ENCODE measurements at places on chromosomes 6 and 20.
A peak's percentile ranks its signal among the peaks of the same experiment; 100 is the strongest.

DNA sequence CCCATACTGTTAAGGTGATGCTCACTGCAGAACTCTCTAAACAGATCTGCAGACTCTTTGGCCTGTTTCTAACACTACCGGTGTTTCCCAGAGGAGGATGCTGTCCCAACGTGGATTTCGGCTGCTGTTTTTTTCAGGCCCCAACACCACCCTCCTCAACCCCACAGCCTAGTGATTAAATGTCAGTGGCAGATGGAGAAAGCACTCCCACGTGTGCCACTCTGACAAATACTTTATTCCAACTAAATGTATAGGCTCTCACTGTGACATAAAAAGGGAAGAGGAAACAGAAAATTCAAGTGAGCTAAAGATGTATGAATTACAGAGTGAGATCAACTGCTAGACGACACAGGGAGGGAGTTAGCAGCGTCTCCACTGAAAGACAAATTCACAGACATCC lies 3.6 kb downstream of the TBC1D20 start:
- H3K27me3 ChIP-seq: no peaks in the 10 kb centered on the region
- no peak overlapping the region for H3K4me3 ChIP-seq
- H3K36me3 ChIP-seq: no peaks in the 10 kb centered on the region
- no peak overlapping the region for H3K27ac ChIP-seq

DNA sequence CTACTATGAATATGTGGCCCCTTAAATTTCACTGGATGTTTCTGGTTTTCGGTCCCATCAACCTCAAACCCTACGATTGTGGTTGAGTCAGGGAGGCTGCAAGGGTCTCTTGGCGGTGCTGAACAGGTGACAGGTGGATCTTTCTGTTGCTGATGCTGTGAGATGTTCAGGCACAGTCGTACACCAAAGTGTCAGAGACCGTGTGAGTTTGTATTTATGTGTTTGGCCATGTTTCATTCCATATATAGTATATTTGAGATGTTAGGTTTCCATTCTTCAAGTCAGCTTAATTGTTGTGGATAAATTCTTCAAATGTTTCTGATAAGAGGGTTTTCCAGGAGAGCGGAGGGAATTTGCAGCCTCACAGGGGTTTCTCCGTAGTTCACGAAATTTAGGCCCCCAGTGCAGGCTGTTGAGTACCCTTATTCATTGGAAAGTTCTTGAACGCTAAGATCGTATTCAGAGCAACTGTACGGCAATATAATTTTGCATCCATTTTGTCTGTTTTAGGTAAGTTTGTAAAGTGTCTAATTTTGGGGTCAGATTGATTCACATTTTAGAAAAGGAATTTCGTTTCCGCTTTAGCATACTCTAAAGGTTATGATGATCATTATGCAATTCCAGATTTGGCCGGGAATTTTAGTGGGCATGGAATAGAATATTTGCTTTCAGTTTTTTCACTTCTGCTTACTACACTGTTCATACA lies 1.2 kb downstream of the TAB2 start:
- peak overlapping the region; percentile 77 for H3K4me3 ChIP-seq
- peaks cover 7% of the 10 kb centered on the region for H3K4me1 ChIP-seq
- H3K27ac ChIP-seq: peak overlapping the region; percentile 66
- H3K36me3 ChIP-seq: no peaks in the 10 kb centered on the region
- DNase-seq: no peak
- H3K27me3 ChIP-seq: no peaks in the 10 kb centered on the region

GRCh38 chr6:28224131-28225055 lies 682 bp upstream of the ZSCAN9 start:
- DNase-seq: no peak
- no peaks in the 10 kb centered on the region for H3K27me3 ChIP-seq
- peak overlapping the region; percentile 89 for H3K4me3 ChIP-seq
- H3K27ac ChIP-seq: peak overlapping the region; percentile 73

GRCh38 chr6:123030282-123030681 lies 34.2 kb downstream of the CLVS2 start:
- no peaks in the 10 kb centered on the region for H3K36me3 ChIP-seq
- no peaks in the 10 kb centered on the region for H3K27me3 ChIP-seq
- no peak for DNase-seq
- no peak overlapping the region for H3K4me3 ChIP-seq
- H3K27ac ChIP-seq: no peak overlapping the region

DNA sequence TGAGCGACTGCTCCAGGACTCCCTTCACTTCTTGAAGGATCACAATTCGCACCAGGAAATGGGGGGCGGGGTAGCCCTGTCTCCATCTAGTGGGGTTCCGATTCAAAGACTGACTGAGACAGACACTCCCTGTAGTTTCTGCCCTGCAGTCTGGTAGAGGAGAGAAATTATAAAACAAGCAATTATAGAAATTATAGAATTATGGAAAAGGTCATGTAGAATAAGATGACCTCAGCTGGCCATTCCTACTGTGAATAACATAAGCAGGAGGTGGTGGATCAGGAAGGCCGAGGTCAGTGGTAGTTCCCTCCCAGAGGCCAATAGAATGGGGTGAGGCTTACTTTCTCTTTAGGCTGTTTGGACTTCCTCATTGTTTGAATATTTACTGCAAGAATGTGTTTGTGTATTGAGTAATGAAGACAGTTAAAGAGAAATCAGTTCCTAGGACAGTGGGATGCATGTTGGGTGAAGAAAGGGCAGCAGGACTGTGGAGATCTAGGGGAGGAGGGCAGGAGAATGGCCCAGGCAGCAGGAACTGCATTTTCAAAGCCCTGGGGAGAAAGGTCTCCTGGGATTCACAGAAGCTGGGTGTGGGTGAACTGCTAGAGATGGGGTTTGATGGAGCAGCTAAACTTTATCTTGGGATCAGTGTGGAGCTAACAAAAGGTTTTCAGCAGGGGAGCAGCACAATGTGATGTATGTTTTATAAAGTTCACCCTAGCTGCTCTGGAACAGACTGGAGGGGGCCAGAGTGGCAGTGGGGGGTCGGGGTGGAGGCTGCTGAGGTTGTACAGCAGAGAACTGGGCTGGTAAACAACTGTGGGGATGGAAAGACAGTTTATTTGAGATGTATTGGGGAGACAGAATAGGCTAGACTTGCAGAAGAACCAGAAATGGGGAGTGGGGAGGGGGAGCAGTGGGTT lies 2.1 kb downstream of the ZNF341 start:
- peaks cover 7% of the 10 kb centered on the region for H3K4me1 ChIP-seq
- H3K27ac ChIP-seq: peak overlapping the region; percentile 77
- DNase-seq: peak; percentile 37
- no peaks in the 10 kb centered on the region for H3K36me3 ChIP-seq
- H3K27me3 ChIP-seq: no peaks in the 10 kb centered on the region
- peak overlapping the region; percentile 82 for H3K4me3 ChIP-seq

DNA sequence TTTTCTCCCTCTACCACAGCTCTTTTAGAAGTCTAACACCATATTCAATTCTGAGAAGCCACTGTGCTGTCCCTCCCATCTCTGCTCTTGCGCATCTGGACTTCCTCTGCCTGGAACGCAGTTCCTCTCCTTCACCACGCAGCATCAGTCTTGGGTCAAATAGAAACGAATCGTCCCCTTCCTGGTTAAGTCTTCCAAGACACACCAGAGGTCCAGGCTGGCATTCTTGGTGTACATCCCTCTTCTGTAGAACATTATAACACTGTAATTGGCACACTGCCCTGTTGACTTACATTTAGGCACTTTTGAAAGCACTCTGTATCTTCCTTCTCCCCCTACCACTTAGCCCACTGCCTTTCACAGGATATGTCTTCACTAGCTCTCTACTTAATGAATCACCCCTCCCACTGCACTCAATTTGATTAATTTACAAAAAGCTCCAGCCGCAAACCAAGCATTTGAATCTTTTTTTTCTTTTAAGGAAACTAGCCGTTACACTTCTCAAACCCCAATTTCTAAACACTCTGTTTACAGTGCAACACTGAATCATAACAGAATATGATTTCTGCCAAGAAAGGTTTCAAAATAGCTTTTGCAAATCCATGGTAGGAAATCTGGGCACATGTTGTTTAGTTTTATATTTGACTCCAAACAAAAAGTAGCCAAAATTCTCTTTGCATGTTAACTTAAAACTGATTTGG lies 140.8 kb upstream of the CARMIL1 start:
- H3K36me3 ChIP-seq: no peaks in the 10 kb centered on the region
- H3K27me3 ChIP-seq: no peaks in the 10 kb centered on the region
- H3K27ac ChIP-seq: peak overlapping the region; percentile 98
- peak overlapping the region; percentile 74 for H3K4me3 ChIP-seq
- peak; percentile 81 for DNase-seq

- H3K27me3 ChIP-seq: no peaks in the 10 kb centered on the region
- no peak for DNase-seq
- no peak overlapping the region for H3K27ac ChIP-seq
Measured at GRCh38 chr6:63677282-63677681, 41.7 kb downstream of the PHF3 start.
